ENCODE measurements at places on chromosomes 5 and 9.

DNA sequence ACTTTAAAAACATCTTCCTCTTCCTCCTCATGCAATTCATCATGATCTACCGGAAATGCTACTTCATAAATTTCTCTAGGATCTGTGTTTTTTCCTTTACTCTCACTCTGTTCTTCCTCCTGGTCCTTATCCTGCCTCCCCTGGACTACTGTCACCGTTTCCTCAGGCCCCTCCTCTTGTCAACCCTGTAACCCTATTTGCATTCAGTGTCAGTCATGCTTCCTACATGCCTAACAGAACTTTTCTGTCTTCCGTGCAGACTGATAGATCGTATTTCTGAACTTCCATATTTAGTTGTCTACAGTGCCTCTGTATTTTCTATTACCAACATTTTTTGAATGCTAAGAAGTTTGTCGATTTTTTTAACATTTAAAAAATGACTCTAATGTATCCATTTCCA is 27.3 kb downstream of the HTR4 start:
- DNase-seq: no peak

DNA sequence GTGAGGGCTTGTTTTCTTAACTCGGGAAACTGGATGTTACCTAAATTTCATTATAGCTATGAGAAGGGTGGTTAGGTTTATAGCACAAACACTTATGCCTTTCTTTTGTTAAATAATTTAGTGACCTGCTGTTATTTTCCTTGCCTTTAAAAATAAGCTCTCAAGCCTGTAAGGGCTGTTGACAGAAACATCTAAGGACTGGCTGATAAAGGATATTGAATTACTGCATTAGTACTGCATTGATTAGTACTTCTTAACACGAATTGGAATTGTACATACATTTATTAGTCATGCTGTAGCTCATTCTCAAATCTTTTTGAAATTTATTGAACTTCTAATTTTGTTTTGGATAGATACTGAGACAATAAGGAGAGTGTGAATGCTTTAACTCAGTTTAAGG is 85.1 kb upstream of the DHFR start:
- DNase-seq: no peak

DNA sequence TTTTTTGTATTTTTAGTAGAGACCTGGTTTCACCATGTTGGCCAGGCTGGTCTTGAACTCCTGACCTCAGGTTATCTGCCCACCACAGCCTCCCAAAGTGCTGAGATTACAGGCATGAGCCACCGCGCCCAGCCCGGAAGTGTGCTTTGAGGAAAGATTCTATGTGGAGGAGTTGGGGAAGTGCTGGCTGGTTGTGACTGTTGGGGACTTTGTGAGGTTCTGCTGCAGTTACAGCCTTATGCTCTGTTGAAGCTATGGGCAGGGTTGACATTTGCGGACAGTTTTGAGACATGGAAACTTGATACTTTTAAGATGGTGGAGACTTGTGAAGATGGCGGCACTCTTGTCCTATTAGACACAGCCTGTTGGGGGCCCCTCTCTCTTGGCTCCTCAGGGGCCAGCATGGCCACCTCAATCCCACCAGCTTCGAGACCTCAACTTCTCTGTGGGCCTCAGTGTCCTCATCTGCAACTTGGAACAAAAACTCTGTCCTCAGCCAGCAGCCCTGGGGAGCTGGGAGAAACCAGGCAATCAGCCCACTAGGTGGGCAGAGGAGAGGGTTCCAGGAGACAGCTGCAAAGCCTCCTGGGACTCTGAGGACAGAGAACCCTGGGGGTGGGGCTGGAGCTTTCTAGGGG is 24.9 kb downstream of the C9orf50 start:
- DNase-seq: no peak

- no peak for DNase-seq
These were observed 59.7 kb upstream of the HMHB1 start for GRCh38 chr5:143752165-143752850.

DNA sequence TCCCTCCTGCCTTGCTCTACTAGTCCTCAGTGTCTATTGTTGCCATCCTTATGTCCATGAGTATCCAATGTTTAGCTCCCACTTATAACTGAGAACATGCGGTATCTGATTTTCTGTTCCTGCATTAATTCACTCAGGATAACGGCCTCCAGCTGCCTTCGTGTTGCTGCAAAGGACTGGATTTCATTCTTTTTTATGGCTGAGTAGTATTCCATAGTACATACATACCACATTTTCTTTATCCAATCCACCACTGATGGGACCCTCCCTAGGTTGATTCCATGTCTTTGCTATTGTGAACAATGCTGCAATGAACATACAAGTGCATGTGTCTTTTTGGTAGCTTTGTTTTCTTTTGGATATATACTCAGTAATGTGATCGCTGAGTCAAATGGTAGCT is 50.4 kb downstream of the FNIP1 start:
- DNase-seq: no peak

- DNase-seq: no peak
These were observed 510 bp downstream of the NOXA1 start for GRCh38 chr9:137423514-137424291.

DNA sequence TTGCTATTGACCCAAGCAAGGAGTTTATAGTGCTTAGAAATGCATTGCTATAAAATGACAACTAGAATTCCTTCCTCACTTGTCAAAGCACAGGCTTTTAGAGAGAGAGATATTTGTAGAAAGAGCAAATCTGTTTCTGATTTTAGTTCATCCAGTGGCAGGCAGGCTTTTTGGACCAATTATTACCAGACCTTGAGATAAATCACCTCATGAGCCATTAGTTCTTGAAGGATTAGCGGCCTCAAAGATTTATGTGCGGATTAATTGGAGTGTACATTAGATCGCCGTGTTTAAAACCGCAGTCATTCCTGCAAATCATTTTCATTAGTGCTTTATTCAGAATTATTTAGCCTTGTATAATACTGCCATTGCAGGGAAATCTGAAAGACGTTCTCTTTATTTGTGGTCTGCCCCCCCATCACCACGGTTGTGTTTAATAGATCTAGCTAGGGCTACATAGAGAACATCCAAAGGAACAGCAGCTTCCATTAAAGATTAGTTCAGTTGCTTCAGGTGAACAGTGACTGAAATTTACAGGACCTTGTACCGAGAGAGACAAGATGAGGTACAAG is 28.8 kb upstream of the TJP2 start:
- no peak for DNase-seq

- DNase-seq: no peak
These were observed 13.2 kb upstream of the CEL start for GRCh38 chr9:133048595-133048994.

- DNase-seq: no peak
These were observed 666.6 kb downstream of the SEMA5A start for GRCh38 chr5:8879248-8879647.

GRCh38 chr9:121743441-121744001 is 92.1 kb downstream of the DAB2IP start:
- DNase-seq: no peak

- DNase-seq: no peak
These were observed 208.1 kb downstream of the GNA14 start for GRCh38 chr9:77440057-77440456.

DNA sequence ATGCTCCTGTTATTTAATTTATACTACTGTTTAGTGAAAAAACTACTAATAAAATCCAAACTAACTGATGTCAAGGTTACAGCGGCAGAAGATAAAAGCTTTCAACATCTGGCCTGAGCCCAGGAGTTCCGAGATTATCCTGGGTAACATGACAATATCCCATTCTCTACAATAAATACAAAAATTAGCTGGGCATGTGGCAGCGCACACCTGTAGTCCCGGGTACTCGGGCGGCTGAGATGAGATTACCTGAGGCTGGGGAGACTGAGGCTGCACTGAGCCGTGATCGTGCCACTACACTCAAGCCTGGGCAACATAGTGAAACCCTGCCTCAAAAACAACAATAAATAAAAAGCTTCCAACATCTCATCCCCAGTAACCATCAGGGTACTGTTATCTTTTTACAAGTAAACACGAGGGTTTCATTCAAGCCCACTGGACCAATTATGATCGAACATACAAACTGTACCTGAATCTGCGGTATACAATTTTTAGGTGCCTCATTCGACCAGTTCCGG is 1.3 kb downstream of the RPL37 start:
- DNase-seq: no peak

- no peak for DNase-seq
These were observed 51.5 kb downstream of the PSD2 start for GRCh38 chr5:139847091-139847490.

- no peak for DNase-seq
These were observed 1.4 kb downstream of the HAND1 start for GRCh38 chr5:154476354-154477205.

DNA sequence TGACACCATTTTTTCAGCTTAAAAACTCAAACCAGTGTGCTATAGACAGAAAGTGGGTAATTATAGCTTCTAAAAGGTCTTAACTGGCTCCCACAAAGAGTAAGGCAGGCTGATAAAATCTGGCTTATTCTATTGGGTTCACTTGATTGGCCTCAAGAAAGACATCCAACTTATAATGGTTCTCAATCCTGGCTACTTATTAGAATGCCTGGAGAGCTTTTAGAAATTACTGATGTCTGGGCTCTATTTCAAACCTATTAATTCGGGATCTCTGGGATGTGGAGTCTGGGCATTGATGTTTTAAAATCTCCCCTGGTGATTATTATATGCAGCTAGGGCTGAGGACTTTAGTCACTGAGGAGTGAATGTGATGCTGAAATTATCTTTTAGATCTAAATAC is 188.0 kb downstream of the TARS1 start:
- no peak for DNase-seq

DNA sequence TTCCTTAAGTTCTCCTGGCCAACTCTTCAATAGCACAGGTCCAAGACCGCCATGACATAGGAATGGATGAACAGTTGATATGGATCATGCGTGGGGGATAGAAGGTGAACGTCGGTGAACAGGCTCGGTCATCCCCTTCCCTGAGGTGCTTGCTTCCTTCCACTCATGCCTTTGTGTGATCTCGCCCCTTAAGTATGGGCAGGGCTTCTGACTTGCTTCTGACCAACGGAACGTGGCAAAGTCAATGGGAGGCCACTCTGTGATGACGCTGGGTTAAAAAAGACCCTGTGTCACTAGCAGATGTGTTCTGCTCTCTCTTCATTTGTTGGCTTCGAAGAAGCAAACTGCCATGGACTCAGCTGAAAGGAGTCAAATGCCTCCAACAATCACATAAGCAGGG is 240.5 kb upstream of the TUT7 start:
- DNase-seq: no peak

DNA sequence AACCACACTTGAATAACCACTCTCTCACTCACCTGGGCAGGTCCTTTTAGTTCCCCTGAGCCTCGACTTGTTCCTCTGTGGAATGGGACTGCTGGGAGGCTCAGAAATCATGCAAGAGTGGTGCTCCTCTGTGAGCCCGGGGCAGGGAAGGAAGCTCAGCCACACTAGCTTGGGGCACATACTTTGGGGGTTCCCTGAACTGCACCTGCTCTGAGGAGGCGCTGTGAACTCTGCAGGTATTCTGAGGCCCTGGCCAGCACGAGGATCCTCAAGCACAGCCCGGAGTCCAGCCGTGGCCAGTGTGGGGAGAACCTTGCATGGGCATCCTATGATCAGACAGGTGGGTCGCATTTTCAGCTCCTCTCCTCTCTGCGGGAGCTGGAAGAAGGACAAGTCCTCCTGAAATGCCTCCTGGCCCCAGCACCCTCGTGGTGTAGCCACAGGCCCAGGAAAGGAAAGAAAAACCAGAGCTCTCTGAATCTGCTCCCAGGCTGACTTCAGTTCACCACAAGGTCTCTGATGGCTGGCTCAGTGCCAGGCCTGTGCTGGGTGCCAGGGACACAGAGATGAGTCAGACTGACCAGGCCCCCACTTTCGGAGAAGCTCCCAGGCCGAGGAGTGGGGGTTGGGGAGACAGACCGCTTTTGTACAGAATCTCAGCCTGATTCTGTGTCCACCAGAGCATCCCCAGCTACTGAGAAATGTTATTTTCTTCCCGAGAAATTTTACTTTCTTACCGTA is 11.9 kb downstream of the GLIPR2 start:
- peak; percentile 61 for DNase-seq

- DNase-seq: no peak
These were observed 123.5 kb downstream of the TSSK1B start for GRCh38 chr5:113311301-113311700.

DNA sequence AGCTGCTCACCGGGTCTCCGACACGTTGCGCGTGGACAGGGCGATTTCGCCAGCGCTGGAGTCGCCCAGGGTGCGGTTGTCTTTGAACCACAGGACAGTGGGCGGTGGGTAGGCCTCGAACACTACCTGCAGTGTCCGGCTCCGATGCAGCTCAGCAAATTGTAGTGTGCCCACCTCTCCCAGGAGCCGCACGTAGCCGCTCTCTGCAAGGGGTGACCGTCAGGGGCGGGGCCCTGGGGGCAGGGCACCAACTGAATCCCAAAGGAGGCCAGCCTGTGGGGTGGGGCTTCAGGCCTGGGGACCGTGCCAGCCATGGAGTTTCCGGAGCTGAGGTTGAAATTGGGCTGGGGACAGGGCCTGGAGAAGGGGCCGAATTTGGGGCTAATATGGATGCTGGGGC is 22.9 kb downstream of the PDGFRB start:
- DNase-seq: no peak

GRCh38 chr5:38892363-38892762 is 46.6 kb downstream of the OSMR start:
- no peak for DNase-seq

DNA sequence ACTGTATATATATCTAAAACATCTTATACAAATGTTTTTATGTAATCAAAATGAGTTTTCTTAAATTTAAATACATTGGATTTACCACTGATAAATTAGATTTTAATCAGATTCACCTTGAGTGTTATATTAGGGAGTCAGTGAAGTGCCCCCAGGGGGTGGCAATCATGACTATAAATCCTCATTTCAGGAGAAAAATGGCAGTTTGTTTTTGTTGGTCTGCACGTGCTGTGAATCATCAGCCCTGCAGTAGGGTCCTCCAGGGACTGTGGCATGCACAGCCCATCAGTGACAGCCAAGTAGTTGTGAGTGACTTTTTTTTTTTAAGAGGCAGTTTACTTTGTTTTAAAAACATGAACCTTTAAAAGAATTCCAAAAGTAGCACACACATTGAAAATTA is 65.2 kb downstream of the ZSWIM6 start:
- DNase-seq: no peak

- DNase-seq: no peak
These were observed 4.6 kb downstream of the SMC5 start for GRCh38 chr9:70263421-70263820.

DNA sequence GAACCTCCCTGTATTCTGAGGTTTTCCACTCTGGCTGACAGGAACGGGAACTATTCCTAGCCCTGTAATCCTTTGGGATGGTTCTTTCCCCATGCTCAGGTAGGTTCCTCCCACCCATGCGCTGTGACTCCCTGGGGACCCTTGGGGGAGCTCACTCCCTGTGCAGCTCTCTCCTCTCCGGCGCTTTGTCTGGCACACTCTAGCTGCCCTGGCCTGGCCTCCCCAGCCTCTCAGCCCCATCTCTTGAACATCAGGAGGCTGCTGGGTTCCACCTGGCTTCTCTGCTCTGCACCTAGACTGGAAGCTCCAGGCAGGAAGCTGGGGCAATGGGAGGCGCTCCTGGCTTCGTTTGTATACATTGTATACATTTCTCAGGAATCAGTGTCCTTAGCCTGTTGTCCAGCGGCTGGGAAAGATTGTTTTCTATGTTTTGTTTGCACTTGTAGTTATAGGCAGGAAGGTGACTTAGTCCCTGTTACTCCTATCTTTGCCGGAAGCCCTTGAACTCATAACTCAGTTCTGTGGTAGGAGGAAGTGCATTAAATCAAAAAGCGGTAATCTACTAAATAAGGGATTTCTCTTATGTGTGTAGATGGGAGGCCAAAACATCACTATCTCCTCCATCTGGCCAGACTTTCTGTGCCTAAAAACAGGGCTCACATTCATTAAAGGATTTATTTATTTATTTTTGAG is 20.4 kb downstream of the SLC25A25 start:
- no peak for DNase-seq

- no peak for DNase-seq
These were observed 101.2 kb downstream of the RAPGEF6 start for GRCh38 chr5:131533836-131534235.
